ENCODE measurements at places on chromosomes 4 and X.

GRCh38 chr4:53510321-53510720 is 81.0 kb downstream of the LNX1 start:
- DNase-seq, result no peak

DNA sequence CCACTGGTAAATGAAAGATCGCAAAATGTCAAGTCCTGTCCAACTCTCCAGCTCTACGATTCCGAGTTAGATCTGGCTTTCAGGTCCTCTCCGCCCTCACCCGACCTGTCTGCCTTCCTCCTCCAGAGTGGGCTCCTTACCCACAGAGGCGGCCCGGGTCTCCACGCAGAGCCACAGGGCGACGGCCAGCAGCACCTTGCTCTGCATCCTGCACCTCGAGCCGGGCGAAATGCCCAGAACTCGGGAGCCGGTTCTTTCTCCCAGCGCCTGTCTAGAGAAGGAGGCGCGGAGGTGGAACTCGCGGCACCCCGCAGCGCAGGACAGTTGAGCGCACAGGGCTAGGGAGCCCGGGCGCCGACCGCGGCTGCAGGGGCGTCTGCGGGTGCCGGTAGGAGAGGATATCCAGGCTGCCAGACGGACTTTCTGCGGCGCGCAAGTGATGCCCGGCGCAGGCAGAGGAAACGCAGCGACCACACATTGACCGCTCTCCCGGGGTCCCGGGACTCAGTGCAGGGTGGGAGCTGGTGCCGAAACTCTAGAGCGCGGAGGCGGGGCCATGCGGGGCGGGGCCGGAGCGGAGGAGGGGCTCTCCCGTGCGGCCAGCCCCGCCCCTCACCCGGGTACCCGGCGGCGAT is at the start of gene KDR:
KDR (minus strand) TSS at position 509 of the 635 bp plus-strand sequence; CDS start at position 207, 302 bp downstream.
- DNase-seq, result no peak

DNA sequence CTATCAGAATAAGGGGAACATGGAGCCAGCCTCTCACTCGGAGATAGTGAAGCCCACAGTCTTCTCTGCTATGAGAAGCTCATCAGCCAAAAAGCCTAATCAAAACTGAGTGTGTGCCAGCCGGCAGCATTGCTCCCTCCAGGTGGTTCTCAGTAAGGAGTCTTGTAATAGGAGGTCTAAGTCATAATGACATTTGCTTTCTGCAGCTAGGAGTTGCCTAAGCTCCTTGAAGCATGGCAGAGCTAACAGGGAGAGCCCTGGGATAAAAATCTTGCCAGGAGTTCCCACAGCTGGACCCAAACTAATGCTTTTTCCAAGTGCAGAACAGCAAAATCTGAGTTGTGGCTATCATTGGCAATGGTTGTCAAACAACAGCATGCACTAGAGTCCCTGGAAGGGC is 245.2 kb downstream of the SPATA18 start:
- DNase-seq, result no peak

DNA sequence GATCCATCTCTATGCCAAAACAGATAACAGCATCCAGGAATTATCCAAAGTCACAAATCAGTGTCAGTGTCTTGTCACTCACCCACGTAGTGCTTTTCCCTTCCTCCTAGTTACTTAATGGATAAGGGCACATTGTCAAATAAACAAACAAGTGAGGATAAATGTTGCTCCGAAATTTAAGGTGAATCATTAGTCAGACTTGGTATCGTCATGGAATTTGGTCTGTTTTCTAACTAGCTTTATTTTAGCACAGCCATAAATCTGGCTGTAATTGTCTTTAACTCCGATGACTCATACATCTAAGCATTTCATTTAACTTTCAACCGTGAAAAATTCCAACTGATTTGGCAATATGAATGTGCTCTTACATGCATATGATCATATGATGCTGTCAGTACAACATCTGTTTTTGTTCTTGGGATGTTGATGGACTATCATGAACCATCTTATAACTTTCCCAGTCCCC is 83.3 kb downstream of the SNCA start:
- DNase-seq, result peak; percentile 79

GRCh38 chr4:145934434-145935047 is 4.1 kb downstream of the ZNF827 start:
- DNase-seq, result no peak

- no peak for DNase-seq
Measured at GRCh38 chr4:120874792-120875774, 47.4 kb downstream of the PRDM5 start.

GRCh38 chr4:187000281-187000680 is 276.6 kb upstream of the FAT1 start:
- DNase-seq, result no peak

DNA sequence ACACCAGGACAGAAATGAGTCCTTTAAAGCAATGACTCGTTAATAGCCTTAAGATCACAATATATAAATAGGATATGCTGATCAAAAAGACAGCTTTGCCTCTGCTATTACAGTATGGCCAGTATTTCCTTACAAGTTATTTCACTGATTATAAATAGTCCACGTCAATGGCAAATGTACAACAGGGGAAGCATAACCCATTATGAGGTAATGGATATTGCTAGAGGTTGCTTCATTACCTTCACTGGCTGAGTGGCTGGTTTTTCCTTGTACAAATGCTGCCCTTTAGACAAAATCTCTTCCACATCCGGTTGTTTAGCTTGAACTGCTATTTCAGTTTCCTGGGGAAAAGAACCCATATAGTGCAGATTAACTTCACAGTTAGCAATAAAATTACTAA is 764.6 kb upstream of the FTHL17 start:
- no peak for DNase-seq

DNA sequence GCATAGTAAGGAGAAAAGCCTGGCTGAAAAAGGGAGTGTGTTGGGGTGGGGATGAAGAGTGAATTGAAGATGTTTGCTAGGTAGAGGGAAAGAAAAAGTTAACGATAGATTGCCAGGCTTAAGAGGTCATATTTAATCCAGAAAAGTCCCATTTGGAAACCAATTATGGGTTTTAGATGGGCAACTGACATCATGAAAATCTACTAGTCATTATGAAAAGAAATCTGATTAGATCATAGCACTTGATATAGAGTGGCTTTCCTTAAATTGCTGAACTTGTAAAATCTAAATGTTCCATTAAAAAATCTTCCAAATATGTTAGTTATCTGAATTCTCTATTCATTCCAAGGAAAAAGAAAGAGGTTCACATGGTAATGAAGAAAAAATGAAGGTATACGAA is 37.5 kb upstream of the IL21 start:
- DNase-seq, result no peak

DNA sequence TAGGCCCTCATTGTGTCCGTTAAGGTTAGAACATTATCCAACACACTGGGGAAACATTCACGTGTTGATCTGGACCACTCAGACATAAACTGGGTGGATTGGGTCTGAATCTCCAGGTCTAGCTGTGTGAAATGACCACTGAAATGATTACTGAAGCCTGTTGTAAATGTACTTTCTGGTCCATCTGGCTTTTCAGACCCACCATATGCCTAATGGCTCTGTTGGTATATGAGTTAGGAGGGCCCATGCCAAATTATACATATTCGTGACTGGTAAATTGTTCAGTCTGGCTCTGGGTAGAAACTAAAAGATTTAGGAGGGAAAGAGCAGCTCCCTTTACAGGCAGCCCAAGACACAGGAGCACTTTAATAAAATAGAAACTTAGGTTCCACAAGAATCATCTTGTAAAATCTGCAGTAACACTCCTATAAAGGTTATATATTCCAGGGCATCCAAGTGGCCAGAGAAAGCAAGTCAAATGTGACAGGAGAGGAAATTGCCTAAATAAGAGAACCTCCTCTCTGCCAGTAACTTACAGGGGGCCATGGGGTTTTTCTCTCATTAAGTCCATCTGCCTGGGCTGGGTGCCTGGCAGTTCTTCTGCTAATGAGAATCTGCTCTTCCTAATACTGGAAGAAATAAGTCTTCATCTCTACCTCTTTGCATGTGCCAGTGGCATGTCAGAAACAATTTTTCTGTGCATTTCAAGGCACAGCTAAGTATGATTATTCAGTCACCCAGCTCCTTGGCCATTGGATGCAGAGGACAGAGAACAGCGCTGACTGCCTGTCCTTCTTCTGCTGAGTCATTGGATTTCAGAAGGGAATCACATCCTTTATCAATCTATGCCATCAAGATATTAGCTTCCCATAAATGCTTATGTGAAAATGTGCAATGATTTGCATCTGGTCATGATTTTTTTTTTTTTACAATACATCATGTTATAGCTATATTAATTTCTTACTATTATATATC is 112.6 kb downstream of the GLRA2 start:
- DNase-seq, result no peak

- DNase-seq, result no peak
Measured at GRCh38 chrX:135632353-135632752, 81.1 kb upstream of the CT45A1 start.

GRCh38 chrX:8374041-8374825 is 90.4 kb upstream of the VCX3B start:
- no peak for DNase-seq

DNA sequence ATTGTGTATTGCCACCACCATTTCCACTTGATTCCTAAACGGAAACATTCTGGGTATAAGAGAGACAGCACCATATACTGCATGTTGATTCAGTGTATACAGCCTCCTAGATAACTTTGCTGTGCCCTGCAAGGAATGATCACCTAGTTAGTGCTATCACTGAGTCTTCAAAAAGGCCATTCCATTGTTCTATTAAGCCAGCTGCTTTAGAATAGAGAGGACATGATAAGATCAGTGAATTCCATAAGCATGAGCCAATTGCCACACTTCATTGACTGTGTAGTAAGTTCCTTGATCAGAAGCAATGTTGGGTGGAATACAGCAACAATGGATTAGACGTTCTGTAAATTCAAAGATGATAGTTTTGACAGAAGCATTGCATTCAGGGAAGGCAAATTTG is 1047.3 kb downstream of the PCDH18 start:
- DNase-seq, result no peak

DNA sequence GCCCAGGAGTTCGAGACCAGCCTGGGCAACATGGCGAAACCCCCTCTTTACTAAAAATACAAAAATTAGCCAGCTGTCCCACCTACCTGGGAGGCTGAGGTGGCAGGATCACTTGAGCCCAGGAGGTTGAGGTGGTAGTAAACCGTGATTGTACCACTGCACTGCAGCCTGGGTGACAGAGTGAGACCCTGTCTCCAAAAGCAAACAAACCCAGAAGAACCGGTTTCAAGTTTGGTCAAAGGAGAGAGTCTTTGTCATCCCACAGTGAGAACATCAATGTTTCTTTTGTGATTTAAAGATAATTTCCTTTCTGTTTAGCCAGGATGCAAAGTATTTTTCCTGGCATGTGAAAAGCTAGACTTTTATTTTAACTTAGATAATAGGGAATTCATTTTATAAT is 26.7 kb downstream of the PDK3 start:
- DNase-seq, result no peak

DNA sequence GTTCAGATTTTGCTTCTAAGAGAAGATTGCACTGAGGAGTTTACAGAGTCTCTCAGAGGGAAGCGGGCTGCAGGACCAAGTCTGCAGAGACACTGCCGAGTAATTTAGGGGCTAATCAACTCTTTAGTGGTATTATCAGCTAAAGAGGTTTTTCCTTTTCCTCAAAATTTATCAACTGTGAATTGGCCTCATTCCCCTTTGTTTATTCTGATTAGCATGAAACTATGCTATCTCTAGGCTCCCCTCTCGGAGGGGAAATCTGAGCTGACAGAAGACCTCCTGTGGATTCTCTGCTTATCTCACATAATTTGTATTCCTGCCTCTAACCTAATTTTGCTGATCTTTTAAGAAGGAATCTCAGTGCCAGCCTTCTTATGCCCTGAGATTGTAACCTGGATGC is 201.0 kb downstream of the DCTD start:
- no peak for DNase-seq

DNA sequence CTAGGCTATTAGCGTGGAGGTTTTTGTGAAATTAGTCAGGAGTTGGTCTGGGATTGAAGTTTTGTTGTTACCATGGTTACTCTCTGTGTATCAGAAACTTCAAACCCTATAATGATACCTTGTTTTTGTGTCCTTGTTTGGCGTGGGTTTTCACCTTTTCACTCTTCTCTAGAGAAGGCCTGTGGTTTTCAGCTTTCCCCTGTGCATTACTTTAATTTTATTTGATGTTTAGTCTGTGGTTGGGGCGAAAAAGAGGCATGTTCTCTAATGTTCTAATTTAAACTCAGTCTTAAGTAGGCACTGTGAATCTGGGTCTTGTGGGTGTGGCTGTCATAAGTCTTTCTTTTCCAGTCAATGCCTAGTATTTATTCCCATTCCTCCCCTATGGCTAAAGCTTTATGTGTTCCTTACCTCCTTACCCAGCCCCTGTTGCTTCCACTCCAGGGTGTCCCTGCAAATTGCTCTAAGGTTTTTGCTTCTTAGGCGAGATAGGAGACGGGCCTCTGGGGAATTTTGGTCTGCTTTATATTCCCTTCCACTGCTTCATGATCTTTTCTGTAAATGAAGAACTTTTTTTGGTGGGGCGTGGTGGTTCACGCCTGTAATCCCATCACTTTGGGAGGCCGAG is 326.3 kb upstream of the ZCCHC13 start:
- no peak for DNase-seq

DNA sequence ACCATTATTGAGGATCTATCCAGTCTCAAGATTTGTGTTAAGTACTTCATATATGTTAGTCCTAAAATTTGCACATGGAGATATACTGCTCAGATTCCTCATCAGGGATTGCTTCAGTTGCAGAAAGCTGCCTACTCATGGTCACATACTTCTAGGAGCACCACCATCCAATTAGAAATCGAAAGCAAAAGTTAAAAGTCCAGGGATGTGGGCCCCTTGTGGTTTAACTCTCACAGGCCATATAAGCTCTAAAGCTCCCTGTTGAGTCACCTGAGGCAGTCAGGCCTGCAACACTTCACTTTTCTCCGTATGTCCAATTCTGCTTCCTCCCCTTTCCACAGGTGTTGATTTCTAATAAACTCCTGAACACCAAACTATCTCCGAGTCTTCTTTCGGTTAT is 84.2 kb downstream of the CNOT6L start:
- DNase-seq, result no peak

GRCh38 chr4:73508651-73509050 is 27.1 kb downstream of the AFM start:
- DNase-seq, result no peak

- no peak for DNase-seq
Measured at GRCh38 chr4:15884666-15885065, 53.9 kb downstream of the FGFBP1 start.

- no peak for DNase-seq
Measured at GRCh38 chrX:129933700-129934099, 27.7 kb downstream of the UTP14A start.

DNA sequence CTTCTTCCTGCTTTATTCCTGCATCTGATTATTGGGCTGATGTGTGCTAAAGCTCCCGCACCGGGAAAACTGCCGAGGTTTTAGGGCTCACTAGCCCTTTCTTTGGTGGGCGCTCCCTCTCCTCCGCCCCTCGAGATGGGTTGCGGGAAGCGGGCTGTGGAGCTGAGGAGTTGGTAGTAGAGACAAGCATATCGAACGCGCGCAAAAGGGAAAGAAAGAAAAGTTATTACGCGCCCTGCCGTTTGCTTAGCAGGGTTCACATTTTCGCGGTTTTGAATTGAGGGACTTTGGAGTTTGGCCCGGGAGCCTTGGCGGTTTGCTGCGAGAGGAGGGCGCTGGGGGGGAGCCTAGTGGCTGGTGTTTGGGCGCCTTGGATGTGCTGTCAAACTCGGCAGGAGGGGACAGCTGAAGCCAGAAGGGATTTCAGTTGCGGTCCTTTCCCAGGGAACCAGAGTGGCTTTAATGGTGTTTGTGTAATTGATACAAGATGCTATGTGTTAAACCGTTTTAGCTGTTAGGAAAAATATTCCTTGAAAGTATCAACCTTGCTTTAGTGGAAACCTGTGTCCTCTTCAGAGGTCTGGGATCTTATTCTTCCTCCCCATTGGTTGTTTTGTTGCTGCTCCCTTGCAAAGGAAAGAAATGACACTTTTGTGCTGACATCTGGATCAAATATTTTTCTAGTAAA is 1.1 kb downstream of the GAB1 start:
- no peak for DNase-seq

- DNase-seq, result no peak
Measured at GRCh38 chrX:143854006-143854405, 29.9 kb upstream of the UBE2NL start.
